ENCODE measurements at places on chromosomes 13 and 19. TPM values are rescaled to one million over a fixed set of nuclear protein-coding genes. Genes with fewer than 3 reads are reported as not detected.

The IGFL1 gene
- not detected for total RNA-seq

The KIR3DL3 gene
- not detected for total RNA-seq

The EXOC3L2 gene
- 1.0 TPM for total RNA-seq

The CYP2A6 gene
- total RNA-seq, result not detected

The SIGLEC5 gene
- total RNA-seq, result not detected
